Fibroblast of villous mesenchyme (primary cell): ENCODE measurements at places on chromosomes 5 and 9. TPM values are rescaled to one million over a fixed set of nuclear protein-coding genes. Genes with fewer than 3 reads are reported as not detected.

Gene ROPN1L
- 0.32 and 0.43 TPM in 2 replicates for total RNA-seq

Gene ALDOB
- not detected in 2 replicates for total RNA-seq

Gene TRAF1
- total RNA-seq, result 0.86 and 1.6 TPM in 2 replicates

Gene HRH2
- total RNA-seq, result not detected in 2 replicates

Gene SPEF2
- total RNA-seq, result 3.5 and 4.3 TPM in 2 replicates

Gene PDLIM7
- total RNA-seq, result 283 and 383 TPM in 2 replicates

Gene TICAM2
- 6.9 and 7.1 TPM in 2 replicates for total RNA-seq

Gene PCDHA1
- total RNA-seq, result under 0.01 TPM in 1 of 2 replicates, not detected in the other

Gene OSMR
- 89.2 and 114 TPM in 2 replicates for total RNA-seq

Gene AQP7
- total RNA-seq, result not detected in 2 replicates

Gene NUTM2G
- not detected in 2 replicates for total RNA-seq

Gene ARAP3
- total RNA-seq, result 5.6 and 7.7 TPM in 2 replicates

Gene OR1L1
- total RNA-seq, result not detected in 2 replicates

Gene DAB2IP
- total RNA-seq, result 36.4 and 47.9 TPM in 2 replicates

Gene FAM163B
- not detected in 2 replicates for total RNA-seq

Gene PIP5K1B
- total RNA-seq, result under 0.01 TPM in 2 replicates

Gene PTPRD
- total RNA-seq, result 7.1 and 26.3 TPM in 2 replicates

Gene ELP1
- total RNA-seq, result 31.2 and 44.0 TPM in 2 replicates

Gene CCL27
- total RNA-seq, result not detected in 2 replicates

Gene DNAI1
- under 0.01 TPM in 1 of 2 replicates, not detected in the other for total RNA-seq

Gene PROB1
- 3.9 and 4.3 TPM in 2 replicates for total RNA-seq

Gene F12
- 0.43 and 0.64 TPM in 2 replicates for total RNA-seq
